B cell (primary cell): ENCODE measurements at places on chromosomes 12 and 14. TPM values are rescaled to one million over a fixed set of nuclear protein-coding genes. Genes with fewer than 3 reads are reported as not detected.

GRCh38 chr12:30746190-30746589 lies 8.6 kb downstream of the CAPRIN2 start:
- no peaks in the 10 kb centered on the region for H3K4me1 ChIP-seq
- peaks cover 7% of the 10 kb centered on the region for H3K36me3 ChIP-seq
- no peaks in the 10 kb centered on the region for H3K27me3 ChIP-seq
- no peak for DNase-seq
- H3K27ac ChIP-seq: no peak overlapping the region

DNA sequence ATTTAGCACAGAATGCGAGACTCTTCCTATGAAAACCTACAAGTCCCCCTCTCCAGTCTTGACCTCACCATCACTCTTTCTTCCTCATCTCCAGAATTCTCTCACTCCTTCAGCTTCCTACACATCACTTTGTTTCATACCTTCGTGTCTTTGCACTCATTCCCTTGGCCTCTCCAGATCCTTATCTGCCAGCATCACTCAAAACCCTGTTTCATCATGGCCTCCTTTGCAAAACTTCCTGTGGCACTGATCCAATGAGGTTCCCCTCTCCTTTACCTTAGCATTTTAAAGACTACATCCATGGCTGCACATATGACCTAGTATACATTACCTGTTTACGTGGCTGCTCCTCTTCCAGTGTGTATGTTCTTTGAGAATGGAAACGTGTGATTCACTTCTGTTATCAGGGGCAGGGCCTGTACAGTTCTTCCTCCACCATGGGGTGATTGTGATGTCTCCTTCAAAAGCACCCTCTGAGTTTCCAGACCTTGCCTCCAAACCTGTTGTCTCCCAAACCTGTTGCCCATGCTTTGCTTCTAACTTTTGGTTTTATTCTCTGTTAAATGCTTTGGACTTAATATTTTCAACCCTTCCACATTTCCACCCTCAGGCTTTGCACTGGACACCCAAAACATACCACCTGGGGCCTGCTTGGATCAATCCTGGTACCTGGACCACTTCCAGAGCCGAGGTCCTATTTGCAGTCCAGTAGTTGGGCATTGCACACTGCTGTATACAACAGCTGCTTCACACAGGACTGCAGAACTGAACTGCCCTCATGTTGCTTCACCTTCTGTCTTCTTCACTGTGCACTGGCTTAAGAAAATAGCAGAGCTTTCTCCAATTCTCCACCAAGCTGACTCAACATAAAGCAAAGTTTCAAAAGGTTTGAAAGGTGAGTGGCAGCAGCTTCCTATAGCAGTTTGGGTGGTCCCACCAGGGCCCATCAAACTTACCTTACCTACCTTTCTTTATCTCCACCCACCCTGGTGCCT lies 131.7 kb downstream of the LLPH start:
- H3K27me3 ChIP-seq: no peaks in the 10 kb centered on the region
- no peaks in the 10 kb centered on the region for H3K36me3 ChIP-seq
- no peak for DNase-seq
- H3K27ac ChIP-seq: no peak overlapping the region

DNA sequence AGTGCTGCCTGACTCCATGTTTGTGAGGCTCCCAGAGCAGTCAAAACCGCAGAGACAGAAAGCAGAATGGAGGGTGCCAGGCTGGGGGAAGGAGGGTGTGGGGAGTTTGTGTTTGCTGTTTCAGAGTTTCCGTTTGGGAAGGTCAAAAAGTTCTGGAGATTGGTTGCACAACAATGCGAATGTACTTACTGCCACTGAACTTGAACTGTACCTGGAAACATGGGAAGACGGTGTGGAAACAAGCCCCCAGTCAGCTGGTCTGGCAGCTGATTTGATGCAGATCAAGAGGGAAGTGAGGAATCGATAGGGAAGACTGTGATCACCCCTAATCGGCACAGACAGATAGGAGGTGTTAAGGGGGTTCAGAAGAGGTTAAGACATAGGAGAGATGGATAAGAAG lies 35.3 kb upstream of the INF2 start:
- H3K4me1 ChIP-seq: peaks cover 65% of the 10 kb centered on the region
- no peak overlapping the region for H3K4me3 ChIP-seq
- no peak overlapping the region for H3K27ac ChIP-seq
- no peaks in the 10 kb centered on the region for H3K27me3 ChIP-seq

GRCh38 chr14:89503431-89503996 lies 86.5 kb upstream of the FOXN3 start:
- DNase-seq: peak; percentile 20
- no peaks in the 10 kb centered on the region for H3K36me3 ChIP-seq
- H3K4me1 ChIP-seq: peaks cover 18% of the 10 kb centered on the region
- H3K27ac ChIP-seq: no peak overlapping the region
- no peaks in the 10 kb centered on the region for H3K27me3 ChIP-seq

Gene FOXG1
- not detected in 2 replicates for total RNA-seq

DNA sequence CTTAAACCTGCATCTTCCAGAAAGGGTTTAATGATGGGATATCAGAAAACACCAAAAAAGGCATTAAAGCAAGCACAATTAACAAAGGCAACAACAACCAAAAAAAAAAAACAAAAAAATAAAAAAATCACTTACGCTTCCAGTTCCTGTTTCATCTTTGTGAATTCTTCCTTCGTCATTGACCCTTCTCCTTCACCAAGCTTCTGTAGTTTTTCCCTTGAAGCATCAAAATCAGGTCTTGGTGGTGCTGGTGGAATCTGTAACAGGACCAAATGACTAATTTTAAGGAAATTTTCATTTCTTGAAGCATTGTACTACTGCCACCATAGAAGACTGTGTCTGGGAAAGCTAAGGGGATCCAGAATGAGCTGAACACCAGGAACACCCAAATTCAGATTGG lies 24.5 kb downstream of the SNX6 start:
- no peaks in the 10 kb centered on the region for H3K4me1 ChIP-seq
- no peak overlapping the region for H3K27ac ChIP-seq
- no peak overlapping the region for H3K4me3 ChIP-seq
- no peak for DNase-seq
- peaks cover 59% of the 10 kb centered on the region for H3K36me3 ChIP-seq

- no peaks in the 10 kb centered on the region for H3K27me3 ChIP-seq
- H3K36me3 ChIP-seq: no peaks in the 10 kb centered on the region
- H3K27ac ChIP-seq: no peak overlapping the region
- no peak for DNase-seq
- H3K4me1 ChIP-seq: peaks cover 11% of the 10 kb centered on the region
Observed at GRCh38 chr14:68547305-68548193, 245.3 kb downstream of the ZFP36L1 start.

- no peak overlapping the region for H3K4me3 ChIP-seq
- no peak for DNase-seq
- no peaks in the 10 kb centered on the region for H3K27me3 ChIP-seq
- no peak overlapping the region for H3K27ac ChIP-seq
- no peaks in the 10 kb centered on the region for H3K4me1 ChIP-seq
Observed at GRCh38 chr14:54614296-54614695, 47.4 kb downstream of the SAMD4A start.

Gene ANKS1B
- not detected in 2 replicates for total RNA-seq

DNA sequence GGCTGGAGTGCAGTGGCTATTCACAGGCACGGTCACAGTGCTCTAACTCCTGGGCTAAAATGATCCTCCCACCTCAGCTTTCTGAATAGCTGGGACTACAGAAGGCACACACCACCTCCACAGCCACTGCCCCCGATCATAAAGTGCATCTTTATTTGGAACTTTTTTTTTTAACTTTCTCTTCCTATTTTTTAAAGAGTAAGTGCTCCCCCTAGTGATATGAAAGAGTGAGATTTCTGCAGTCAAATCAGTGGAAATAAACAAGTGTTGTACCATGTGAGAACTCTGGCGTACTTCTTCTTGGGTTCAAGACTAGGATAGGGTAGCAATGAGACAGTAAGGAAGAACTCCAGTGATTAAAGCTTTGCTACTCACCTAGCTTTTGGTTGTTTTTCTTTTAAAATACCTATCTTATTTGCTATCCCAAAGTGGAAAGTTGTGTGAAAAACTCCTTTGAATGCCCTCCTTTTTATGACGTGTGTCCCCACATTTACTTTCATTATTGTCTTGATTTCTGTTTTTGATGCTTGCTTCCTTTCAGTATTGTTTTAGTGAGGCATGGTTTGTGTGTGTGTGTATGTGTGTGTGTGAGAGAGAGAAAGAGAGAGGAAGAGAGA lies 6.6 kb downstream of the PPP4R4 start:
- DNase-seq: peak; percentile 78
- no peak overlapping the region for H3K4me3 ChIP-seq
- peaks cover 5% of the 10 kb centered on the region for H3K4me1 ChIP-seq
- peaks cover 25% of the 10 kb centered on the region for H3K27me3 ChIP-seq
- no peak overlapping the region for H3K27ac ChIP-seq

DNA sequence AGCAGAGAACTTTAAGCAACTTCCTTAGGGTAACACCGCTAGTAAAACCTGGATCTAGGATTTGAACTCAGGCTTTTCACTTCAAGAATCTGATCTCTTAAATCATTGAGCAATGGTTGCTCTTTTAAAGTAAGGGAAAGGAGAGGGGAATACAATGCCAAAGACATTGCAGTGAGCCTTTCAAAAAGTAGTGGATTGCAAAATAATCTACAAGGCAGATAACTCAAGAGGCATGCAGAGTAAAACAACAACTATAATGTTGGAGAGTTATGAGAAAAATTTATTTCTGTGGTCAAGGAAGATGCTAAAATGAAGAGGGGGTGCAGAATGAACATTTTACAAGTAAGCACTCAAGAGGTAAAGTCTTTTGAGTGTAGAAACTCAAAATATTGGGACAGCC lies 432.6 kb downstream of the C12orf50 start:
- H3K27me3 ChIP-seq: no peaks in the 10 kb centered on the region
- no peak for DNase-seq
- H3K4me3 ChIP-seq: no peak overlapping the region
- H3K36me3 ChIP-seq: no peaks in the 10 kb centered on the region
- no peaks in the 10 kb centered on the region for H3K4me1 ChIP-seq

GRCh38 chr12:58629376-58629775 lies 290.9 kb downstream of the LRIG3 start:
- H3K36me3 ChIP-seq: no peaks in the 10 kb centered on the region
- no peaks in the 10 kb centered on the region for H3K4me1 ChIP-seq
- H3K4me3 ChIP-seq: no peak overlapping the region
- H3K27ac ChIP-seq: no peak overlapping the region
- no peak for DNase-seq
- H3K27me3 ChIP-seq: no peaks in the 10 kb centered on the region

GRCh38 chr14:75459099-75459741 lies 31.4 kb downstream of the JDP2 start:
- H3K4me3 ChIP-seq: no peak overlapping the region
- H3K36me3 ChIP-seq: peaks cover 30% of the 10 kb centered on the region
- no peaks in the 10 kb centered on the region for H3K27me3 ChIP-seq
- no peak for DNase-seq
- peaks cover 11% of the 10 kb centered on the region for H3K4me1 ChIP-seq
- H3K27ac ChIP-seq: no peak overlapping the region

- no peak for DNase-seq
- peaks cover 62% of the 10 kb centered on the region for H3K36me3 ChIP-seq
- H3K27ac ChIP-seq: no peak overlapping the region
- peaks cover 5% of the 10 kb centered on the region for H3K4me1 ChIP-seq
- H3K27me3 ChIP-seq: no peaks in the 10 kb centered on the region
Observed at GRCh38 chr12:122058549-122059149, 19.9 kb upstream of the MLXIP start.

Gene STAB2
- not detected in 2 replicates for total RNA-seq
